ENCODE measurements at places on chromosomes 7 and 10.

- DNase-seq: no peak
Observed at GRCh38 chr7:95687759-95688343, 84.5 kb upstream of the DYNC1I1 start.

- DNase-seq: no peak
Observed at GRCh38 chr7:135121868-135122267, 26.0 kb upstream of the TMEM140 start.

GRCh38 chr10:71277914-71278665, 41.0 kb upstream of the SLC29A3 start:
- DNase-seq: no peak

GRCh38 chr7:77903597-77903996, 105.0 kb downstream of the PHTF2 start:
- DNase-seq: no peak

DNA sequence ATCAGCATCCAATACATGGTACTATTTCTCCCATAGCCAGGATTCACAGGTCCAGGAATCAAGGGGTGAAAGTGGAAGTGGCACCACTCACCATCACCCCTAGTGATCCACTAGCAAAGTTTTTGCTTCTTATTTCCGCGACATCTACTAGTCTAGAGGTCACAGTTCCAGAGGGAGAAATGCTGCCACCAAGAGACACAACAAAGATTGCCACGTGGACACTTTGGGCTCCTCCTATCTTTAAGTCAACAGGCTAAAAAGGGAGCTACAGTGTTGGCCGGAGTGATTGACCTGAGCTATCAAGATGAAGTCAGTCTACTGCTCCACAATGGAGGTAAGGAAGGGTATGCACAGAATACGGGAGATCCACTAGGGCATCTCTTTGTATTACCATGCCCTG, 178.2 kb downstream of the AKR1D1 start:
- no peak for DNase-seq

DNA sequence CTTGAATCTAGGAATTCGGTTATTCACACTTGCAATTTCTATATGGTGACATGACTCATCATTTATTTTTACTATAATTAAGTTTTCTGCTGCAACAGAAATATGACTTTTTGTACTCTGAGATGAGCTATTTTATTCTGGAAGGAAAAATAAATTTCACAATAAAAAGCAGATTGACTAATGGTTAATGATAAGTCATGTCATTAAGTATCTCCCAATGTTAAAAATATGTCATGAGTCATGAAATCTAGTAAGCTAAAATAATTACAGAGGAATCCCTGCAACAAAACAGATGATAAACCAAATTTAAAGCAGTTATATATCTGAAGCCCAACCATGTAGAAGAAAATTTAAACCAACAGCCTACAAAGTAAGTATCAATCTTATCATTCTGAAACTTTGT, 149.2 kb downstream of the CACNA2D1 start:
- DNase-seq: no peak

GRCh38 chr7:122369756-122370155, 65.2 kb upstream of the FEZF1 start:
- no peak for DNase-seq
